ENCODE measurements at places on chromosomes 4 and X.

DNA sequence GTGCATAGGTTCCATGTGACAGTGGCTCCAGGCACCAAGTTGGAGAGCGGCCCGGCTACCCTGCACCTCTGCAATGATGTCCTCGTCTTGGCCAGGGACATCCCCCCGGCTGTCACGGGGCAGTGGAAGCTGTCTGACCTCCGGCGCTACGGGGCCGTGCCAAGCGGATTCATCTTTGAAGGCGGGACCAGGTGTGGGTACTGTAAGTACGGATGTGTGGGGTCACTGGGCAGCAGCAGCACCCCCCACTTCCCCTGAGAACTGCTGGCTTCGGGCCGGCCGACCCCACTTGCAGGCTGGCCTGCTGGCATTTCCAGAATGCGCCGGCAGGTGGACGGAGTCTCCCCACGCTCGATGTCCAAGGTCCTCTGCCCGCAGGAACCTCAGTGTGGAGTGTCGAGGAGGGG, 13.2 kb downstream of the DOK7 start:
- DNase-seq, result no peak

GRCh38 chrX:108731153-108731552, 5.2 kb downstream of the IRS4 start:
- no peak for DNase-seq

DNA sequence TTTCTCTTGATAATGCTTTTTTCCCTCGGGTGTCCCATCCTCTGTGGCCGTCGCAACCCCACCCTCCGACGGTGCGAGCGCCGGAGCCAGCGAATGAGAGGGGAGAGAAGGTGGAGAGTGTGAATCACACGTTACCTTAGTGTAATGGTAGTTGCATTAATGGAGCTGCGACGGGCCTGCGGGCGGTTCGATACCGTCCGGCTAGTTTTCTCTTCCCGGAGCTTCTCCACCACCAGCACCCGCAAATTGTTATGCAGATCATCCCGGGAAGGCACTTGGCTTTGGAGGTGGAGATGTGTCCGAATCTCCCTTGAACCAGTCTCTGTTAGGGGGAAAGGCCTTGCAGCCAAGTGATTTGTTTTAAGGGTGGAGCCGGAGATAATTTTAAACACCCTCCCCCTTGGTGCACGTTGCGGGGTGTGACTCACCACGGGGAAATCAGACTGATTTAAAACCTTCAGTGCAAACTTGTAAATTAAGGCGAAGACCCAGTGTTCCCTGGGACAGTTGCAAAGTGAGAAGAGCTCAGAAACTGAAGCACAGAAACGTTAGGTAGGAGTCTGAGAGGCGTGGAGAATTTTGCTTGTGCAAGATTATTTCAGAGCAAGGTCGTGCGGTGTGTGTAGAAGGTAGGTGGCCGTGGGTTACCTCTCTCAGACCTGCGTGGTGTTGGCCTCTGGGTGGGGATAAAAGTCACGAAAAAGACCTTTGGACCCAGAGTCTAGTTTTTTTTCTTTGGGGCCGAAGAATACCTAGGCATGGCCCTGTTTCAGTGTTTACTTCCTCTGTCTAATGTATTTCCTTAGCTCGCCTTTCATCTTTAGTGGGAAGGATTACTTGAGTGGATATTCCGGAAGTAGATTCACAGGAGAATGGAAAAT, 1.3 kb downstream of the AFF1 start:
- peak; percentile 81 for DNase-seq

DNA sequence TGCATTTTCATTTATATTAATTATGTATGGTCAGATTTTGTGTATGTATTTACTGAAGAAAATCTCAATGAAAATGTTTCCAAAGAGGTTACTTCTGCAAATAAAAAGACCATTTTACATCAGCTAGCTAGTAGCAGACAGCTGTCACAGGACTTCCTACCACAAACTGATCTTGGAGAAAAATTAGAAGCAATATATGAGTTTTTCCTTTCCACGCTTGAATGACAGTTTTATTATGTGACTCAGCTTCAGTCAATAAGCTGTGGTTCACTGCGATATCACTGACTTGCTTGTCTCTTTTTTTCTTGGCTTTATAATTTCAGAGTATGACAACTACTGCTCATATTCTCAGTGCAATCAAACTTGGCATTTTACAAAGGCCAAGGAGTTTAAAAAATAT, 787.4 kb upstream of the GALNTL6 start:
- DNase-seq, result no peak

DNA sequence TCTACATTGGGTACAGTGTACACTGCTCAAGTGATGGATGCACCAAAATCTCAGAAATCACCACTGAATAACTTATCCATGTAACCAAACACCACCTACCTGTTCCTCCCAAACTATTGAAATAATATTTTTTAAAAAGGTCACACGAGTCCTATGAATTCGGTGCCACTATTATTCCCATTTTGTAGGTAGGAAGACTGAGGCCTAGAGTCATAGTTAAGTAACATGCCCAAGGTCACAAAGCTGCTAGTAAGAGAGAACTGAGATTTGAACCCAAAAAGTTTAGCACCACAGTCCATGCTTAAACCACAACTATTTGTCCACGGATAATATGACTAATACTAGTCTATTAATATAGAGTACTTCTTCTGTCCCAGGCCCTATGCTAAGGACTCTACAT, 2.7 kb downstream of the ARHGEF6 start:
- no peak for DNase-seq

Measured in SW480 (cell line).